ENCODE measurements at places on chromosomes 11 and 22. TPM values are rescaled to one million over a fixed set of nuclear protein-coding genes. Genes with fewer than 3 reads are reported as not detected.

- DNase-seq, result no peak
- H3K27me3 ChIP-seq, result no peaks in the 10 kb centered on the region
- no peak overlapping the region for H3K4me3 ChIP-seq
- no peaks in the 10 kb centered on the region for H3K4me1 ChIP-seq
Observed at GRCh38 chr11:106468531-106468930, 391.1 kb downstream of the AASDHPPT start.

The MALAT1 gene
- total RNA-seq, result 5,234 TPM

DNA sequence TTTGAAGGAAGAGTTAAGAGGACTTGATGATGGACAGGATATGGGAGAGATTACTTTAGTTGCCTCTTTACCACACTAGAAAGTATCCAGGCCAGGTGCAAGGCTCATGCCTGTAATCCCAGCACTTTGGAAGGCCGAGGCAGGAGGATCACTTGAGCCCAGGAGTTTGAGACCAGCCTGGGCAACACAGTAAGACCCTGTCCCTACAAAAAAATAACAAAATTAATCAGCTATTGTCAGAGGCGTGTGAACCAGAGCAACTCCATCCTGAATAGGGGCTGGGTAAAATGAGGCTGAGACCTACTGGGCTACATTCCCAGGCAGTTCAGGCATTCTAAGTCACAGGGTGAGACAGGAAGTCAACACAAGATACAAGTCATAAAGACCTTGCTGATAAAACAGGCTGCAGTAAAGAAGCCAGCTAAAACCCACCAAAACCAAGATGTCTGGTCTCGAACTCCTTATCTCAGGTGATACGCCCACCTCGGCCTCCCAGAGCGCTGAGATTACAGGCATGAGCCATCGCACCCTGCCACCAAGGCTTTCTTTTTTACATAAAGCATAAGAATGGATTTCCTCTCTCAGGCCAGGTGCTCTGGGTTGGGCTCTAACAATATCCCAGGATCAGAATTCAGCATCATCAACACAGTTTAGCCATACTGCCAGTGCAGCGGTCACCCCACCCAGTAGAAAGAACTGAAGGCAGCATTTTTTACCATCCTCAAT is 17.8 kb downstream of the PI4KA start:
- no peak for DNase-seq
- H3K4me3 ChIP-seq, result no peak overlapping the region
- no peaks in the 10 kb centered on the region for H3K27me3 ChIP-seq
- H3K27ac ChIP-seq, result no peak overlapping the region

The ACR gene
- not detected for total RNA-seq

GRCh38 chr11:6505577-6506240 is 8.6 kb downstream of the DNHD1 start:
- no peak overlapping the region for H3K27ac ChIP-seq
- H3K4me3 ChIP-seq, result no peak overlapping the region
- no peak for DNase-seq
- no peaks in the 10 kb centered on the region for H3K27me3 ChIP-seq
- H3K36me3 ChIP-seq, result peaks cover 14% of the 10 kb centered on the region
- H3K4me1 ChIP-seq, result peaks cover 4% of the 10 kb centered on the region

- no peaks in the 10 kb centered on the region for H3K27me3 ChIP-seq
- peaks cover 3% of the 10 kb centered on the region for H3K36me3 ChIP-seq
Observed at GRCh38 chr11:107564877-107565218, 687 bp downstream of the ALKBH8 start.
